Endothelial cell of umbilical vein (primary cell): ENCODE measurements at places on chromosomes 12 and 14. TPM values are rescaled to one million over a fixed set of nuclear protein-coding genes. Genes with fewer than 3 reads are reported as not detected.

DNA sequence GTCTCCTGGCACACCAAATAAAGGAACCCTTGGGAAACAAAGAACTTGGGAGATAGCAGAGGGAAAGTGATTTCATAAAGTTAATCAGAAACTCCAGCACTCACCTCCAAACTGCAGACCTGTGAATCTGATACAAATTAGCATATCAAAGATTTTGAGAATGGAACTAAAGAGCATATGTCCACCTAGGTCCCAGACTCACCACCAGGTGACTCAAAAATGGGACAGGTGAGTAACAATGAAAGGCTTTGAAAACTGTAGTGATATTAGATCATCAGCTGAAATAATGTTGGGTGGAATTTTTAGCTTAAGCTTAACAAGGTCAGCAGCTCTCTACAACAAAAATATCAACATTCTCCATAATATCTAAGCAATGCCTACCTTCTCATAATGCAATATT lies 214.8 kb downstream of the RERGL start:
- DNase-seq: no peak

DNA sequence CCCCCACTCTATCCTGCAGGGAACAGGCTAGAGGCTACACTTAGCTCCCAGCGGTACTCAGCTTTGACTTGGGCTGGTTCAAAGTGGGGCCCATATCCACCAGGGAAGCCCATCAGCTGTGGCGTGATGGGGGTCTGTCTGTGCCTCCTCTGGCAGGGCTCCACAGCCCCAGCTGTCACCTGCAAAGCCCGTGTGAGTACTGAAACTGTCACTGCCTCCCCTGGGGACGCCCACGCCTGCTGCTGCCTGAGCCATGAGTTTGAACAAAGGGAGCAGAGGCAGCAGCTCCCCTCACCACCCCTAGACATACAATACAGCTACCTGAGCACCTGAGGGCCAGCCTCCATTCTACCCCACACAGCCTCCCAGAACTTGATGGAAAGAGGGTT lies 5.0 kb downstream of the REM2 start:
- no peak for DNase-seq

DNA sequence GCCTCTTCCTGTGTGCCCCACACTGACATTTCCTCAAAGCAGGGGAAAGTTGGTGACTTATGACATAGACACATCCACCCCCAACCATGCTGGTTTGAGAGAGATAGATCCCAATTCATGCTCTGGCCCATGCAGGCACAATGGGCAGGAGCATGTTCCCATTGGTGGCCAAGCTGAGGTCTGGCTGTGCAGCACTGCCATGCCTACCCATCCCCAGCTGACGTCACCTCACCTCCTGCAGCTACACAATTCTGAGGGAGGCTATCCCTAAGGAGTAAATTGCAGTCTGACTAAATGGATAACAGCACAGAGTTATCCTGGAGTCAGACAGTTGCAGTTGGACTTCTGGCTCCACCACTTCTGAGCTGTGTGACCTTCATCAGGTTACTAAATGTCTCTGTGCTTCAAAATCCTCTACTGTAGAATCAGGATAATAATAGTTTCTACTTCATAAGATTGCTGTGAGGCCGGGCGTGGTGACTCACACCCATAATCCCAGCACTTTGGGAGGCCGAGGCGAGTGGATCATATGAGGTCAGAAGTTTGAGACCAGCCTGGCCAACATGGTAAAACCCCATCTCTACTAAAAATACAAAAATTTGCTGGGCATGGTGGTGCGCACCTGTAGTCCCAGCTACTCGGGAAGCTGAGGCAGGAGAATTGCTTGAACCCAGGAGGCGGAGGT lies 323.9 kb downstream of the BCL11B start:
- no peak for DNase-seq

DNA sequence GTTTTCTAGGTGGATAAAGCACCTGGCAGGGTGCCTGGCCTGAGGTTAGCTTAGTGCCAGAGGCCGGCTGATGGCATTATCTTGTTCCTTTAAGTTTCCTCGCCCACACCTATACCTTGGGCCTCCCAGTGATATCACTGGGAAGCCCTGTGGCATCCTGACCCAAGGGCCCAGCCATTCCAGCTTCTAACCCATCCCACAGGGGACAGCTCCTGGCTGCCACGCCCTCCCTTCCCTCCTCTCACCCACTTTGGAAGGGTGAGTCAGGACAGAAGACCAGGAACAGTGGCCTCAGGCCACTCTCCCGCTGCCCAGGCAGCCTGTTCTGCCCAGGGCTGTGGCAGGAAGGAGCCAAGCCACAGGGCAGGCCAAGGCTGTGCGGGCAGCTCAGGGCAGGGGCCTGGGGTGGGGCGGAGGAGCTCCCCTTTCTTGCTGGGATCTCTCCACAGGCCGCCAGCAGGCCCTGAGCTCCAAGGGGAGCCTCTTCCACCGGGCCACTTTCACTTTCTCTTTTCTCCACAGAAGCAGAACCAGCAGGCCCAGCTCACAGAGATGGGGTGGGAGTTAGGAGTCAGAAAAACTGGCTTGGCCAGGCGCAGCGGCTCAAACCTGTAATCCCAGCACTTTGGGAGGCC lies 75.1 kb downstream of the IRF2BPL start:
- DNase-seq: peak; percentile 72

GRCh38 chr12:126506426-126507182 lies 1441.4 kb downstream of the AACS start:
- no peak for DNase-seq

DNA sequence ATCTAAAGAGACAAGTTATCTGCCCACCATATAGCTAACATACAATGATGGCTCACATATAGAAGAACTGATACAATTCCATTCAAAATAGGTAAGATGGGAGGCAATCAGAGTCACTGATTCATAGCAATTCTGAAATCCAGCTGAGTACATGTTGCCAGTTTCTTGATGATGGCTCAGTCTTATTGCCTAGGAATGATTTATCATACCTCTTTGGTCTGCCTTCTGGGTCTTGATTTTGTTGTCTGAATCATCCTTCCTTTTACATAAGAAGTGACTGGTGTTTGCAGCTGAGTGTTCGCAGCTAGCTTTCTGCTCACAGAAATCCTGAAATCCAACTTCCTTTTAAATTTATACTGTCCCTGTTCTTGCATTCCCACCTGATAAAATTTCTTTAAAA lies 463.2 kb upstream of the MGAT4C start:
- no peak for DNase-seq

DNA sequence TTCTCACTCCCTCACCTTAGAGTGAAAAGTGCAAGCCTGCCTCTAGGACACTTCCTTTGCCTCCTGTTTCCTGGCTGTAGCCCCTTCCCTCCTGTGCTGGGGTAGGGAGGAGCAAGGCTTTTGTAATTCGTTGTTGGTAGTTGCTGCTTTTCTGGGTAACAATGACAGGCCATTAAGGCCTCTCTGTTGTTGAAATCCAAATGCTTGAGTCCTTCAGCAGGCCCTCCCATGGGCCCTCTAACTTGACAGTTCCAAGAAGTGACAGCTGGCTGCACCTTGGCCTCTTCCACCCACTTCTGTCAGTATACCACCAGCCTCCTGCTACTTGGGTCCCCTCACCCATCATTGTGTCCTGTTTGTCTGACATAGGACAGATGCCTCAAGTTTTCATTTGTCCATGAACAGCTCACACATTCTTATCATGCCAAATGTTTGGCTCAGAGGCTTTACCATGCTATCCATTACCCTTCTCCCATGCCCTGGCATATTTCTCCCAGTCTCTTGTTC lies 103.7 kb upstream of the PDE3A start:
- DNase-seq: no peak

- DNase-seq: no peak
Observed at GRCh38 chr12:66898700-66899469, 220.0 kb upstream of the GRIP1 start.

GRCh38 chr12:6201826-6202225 lies 1.6 kb downstream of the CD9 start:
- DNase-seq: no peak

DNA sequence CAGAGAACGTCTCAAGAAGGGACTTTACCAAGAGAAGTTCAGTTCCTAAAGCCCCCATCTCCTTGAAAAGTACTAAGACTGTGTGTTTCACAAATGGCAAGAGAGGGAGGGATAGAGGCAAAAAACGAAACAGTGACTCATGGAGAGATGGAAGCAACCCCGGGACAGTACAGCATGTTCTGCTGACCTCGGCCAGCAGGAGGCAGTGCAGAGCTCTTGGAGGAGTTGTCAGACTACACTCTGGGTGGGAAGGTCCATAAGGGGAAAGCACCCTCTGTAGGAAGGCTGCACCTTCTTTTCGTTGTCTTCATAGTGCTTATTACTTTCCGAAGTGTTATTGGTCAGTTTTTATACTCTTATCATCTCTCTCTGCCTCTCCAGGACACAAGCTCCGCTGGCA lies 525.2 kb upstream of the CCDC196 start:
- peak; percentile 39 for DNase-seq

CLEC2A gene
- not detected in 2 replicates for polyA plus RNA-seq

PABPN1 gene
- polyA plus RNA-seq: 227 and 231 TPM in 2 replicates

TTC9 gene
- polyA plus RNA-seq: 0.06 TPM in 2 replicates

ARHGEF40 gene
- polyA plus RNA-seq: 19.9 and 30.4 TPM in 2 replicates

PPP4R4 gene
- polyA plus RNA-seq: not detected in 2 replicates

SEL1L gene
- polyA plus RNA-seq: 14.2 and 15.0 TPM in 2 replicates

ETFBKMT gene
- polyA plus RNA-seq: 1.2 and 1.4 TPM in 2 replicates
